Mucosa of gallbladder (tissue), 1 donor: ENCODE measurements at places on chromosomes 11 and 22. TPM values are rescaled to one million over a fixed set of nuclear protein-coding genes. Genes with fewer than 3 reads are reported as not detected.

- no peak for DNase-seq
Observed at GRCh38 chr22:41106122-41106968, 14.0 kb downstream of the EP300 start.

Gene CASP5
- not detected for total RNA-seq

Gene EFCAB6
- 4.1 TPM for total RNA-seq

GRCh38 chr11:124656774-124657630 lies 16.5 kb downstream of the SIAE start:
- DNase-seq = no peak

- DNase-seq = no peak
Observed at GRCh38 chr11:88508418-88508758, 170.9 kb upstream of the CTSC start.

Gene CHRM1
- total RNA-seq = 0.09 TPM

Gene HOATZ
- total RNA-seq = not detected

DNA sequence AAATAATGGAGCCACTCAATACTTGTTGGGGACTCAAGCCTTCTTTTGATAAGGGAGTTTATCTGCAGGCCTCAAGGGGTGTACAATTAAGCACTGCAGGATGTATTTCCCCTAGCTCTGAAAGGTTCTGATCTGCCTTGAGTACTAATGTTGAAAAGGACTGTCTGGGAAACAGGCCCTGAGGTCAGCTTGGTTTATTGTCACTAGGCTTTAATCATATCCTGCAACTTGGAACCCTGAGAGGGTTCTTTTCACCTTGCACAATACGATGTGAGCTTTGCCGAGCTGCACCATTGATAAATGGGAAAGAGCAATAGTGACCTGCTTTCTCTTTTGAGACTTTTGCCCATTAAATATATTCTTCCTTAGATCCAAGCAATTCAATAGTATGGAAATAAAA lies 31.6 kb upstream of the HORMAD2 start:
- DNase-seq = no peak
